ENCODE measurements at places on chromosomes 5 and 9.

GRCh38 chr9:12415361-12415760 lies 277.8 kb upstream of the TYRP1 start:
- DNase-seq, result no peak

DNA sequence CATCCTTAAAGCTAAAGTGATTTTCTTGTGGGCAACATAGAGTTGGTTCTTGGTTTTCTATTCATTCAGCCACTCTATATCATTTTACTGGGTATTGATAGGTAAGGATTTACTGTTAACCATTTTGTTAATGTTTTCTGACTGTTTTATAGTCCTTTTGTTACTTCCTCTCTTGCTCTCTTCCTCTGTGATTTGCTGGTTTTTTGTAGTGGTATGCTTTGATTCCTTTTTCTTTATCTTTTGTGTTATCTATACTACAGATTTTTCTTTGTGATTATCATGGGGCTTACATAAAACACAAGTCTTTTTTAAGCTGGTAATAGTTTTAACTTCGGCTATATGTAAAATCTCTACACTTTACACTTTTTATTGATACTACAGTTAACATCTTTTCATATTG lies 43.3 kb downstream of the CREBRF start:
- DNase-seq, result no peak

DNA sequence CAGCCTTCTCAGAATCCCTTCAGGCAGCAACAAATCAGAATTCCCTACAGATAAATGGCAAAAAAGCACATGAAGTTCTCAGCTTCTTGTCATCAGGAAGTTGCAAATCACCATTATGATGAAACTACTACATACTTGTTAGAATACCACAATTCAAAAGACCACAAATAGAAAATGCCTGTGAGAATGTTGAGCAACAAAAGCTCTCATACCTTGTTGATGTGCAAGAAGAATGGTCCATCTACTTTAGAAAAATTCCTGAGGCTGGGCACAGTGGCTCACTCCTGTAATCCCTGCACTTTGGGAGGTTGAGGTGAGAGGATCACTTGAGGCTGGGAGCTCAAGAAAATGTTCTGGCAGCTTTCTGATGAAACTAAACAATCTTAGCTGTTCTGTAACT lies 278.1 kb downstream of the ICE1 start:
- DNase-seq, result no peak

GRCh38 chr5:170183816-170184687 lies 48.7 kb upstream of the C5orf58 start:
- no peak for DNase-seq

- no peak for DNase-seq
Measured at GRCh38 chr5:178286226-178287090, 53.9 kb upstream of the PHYKPL start.

DNA sequence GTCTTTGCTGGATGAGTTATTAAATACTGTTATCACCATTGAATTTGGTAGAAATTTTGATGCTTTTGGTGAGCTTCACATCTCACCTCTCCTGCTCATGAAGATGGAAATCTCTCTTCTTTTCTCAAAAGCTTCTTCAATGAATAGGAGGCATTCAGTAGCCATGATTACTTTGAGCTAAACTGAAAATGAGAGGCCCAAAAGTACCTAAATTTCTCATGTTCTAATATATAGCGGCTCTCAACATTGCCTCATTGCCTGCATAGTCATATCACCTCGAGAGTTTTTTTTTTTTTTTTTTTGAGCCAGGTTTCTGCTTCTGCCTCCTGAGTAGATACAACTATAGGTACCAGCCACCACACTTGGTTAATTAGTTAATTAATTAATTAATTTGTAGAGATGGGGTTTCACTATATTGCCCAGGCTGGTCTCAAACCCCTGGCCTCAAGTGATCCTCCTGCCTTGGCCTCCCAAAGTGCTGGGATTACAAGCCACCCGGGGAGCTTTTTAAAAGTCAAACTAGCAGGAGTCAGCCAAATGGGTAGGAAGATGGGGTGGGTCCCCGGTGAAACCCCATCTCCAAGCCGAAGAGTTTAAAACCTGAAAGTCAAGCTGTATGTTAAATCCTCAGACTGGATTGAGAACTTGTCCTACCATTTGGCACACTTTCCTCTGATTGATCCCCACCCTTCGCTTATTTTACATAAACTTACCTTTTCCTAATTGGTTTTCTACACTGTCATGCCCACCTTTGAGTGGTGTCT lies 169.0 kb downstream of the DOCK2 start:
- DNase-seq, result no peak
